ENCODE measurements at places on chromosomes 12 and 14.

DNA sequence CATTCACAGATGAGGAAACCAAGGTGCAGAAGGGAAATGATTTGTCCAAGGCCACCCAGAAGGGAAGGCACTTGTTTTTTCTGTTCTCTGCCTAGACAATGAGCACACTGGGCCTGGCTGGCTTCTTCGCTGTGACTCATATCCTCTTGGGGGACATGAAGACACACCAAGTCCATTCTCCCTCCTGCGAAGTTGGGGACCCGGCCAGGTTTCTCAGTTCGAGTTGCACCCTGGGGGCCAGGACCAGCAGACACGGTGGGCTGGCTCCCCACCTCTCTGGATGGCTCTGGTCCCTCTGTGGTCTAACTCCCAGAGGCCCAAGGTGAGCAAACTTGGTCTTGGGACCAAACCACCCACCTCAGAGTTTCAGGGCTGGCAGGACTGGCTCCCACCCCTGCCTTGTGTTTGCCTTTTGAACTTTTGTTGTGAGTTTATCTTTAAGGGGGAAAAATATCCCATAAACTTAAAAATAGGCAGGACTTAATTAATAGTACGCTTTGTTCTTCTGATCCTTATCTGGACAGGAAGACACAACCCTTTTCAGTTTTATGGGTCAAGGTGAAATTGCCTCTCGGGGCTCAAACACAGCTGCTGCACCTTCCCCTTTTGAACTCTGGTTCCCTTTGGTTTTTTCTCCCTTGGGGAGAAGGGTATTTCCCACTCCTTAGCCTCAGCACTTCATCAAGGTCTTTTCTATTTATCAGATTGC lies 9.0 kb upstream of the MLEC start:
- DNase-seq = no peak

DNA sequence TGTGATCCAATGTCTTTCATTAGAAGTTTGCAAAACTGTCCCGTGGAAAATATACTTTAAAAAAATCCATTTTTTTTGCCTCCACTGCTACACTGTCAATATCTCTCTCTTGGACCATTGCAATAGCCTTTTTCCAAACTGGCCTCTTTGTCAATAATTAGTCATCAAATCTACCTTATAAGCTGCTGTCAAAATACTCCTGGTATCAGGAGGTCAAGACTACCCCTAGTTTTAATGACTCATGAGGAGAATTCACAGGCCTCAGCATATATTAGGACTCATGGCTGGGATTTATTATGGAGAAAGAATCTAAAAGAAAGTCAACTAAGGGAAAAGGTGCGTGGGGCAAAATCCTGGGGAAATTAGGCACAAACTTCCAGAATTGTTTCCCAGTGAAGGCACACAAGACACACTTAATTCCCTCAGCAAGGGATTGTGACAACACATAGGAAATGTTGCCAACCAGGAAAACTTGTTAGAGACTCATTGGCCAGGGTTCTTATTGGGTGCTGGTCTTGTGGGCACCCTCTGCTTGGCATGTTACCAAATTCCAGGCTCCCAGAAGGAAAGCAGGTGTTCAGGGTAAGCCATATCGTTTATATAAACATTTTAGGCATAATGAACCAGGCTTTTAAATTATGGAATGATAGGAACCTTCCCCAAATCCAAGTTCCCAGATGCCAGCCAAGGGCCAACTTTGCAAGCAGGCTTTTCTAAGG lies 56.1 kb downstream of the TMEM117 start:
- DNase-seq = no peak

DNA sequence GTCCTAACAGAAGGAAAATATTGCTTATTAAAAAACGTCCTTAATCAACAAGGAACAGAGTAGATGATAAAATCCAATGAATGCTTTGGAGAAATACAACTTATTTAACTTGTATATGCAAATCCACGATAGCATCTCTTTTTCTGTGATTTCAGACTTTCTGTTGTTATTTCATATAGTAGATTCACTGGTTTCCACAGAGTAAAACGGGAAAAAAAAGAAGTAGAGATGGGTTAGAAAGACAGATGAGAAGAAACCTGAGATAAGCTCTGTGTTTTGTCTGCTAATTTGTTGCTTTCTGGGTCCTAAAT lies 447.7 kb downstream of the RERGL start:
- DNase-seq = no peak

- DNase-seq = no peak
Measured at GRCh38 chr14:74018174-74018585, 908 bp downstream of the ENTPD5 start.

DNA sequence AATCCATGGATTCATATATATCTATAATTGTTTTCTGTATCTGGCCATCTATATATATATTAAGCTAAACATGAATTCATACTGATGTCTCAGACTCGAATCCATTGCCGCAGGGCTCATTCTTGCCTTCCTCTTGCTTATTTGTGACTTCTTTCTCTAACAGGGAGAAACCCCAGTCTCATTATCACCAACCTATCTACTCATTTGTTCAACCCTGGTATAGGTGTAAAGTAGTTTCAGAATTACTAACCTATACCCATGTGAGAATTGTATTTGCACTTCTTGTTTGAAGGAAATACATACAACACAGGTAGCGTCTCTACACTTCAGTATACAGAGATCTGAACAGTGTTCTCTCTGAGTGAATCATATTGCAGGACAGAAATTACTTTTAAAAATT lies 77.7 kb downstream of the PTPN11 start:
- DNase-seq = no peak

DNA sequence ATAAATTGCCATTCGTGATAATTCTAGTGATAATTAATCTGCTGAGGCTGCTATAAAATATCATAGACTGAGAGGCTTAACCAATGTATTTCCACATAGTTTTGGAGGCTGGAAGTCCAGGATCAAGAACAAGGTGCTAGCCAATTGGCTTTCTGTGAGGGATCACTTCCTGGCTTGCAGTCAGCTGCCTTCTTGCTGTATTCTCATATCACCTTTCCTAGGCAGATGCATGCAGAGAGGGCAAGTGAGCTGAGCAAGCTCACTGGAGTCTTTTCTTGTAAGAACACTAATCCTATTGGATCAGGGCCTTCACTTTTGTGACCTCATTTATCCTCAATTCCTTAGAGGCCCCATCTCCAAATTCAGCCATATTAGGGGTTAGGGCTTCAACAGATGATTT lies 640.7 kb downstream of the DIO2 start:
- no peak for DNase-seq

DNA sequence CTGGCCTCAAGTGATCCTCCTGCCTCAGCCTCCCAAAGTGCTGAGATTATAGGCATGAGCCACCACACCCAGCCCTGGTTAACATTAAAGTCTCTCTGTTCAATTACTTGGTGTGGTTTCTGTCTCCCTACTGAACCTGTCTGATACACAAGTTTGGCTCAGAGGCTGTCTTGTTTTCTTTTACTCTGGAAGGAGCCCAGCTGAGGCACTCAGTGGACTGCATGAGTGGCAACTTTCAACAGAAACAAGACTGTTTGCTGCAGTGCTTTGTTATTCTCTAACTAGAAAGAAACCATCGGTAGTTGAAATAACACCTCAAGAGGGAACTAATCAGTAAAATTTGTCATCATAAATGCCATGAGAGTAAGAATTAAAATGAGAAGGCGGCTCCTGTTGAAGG lies 238.7 kb downstream of the FOXN3 start:
- DNase-seq = no peak

DNA sequence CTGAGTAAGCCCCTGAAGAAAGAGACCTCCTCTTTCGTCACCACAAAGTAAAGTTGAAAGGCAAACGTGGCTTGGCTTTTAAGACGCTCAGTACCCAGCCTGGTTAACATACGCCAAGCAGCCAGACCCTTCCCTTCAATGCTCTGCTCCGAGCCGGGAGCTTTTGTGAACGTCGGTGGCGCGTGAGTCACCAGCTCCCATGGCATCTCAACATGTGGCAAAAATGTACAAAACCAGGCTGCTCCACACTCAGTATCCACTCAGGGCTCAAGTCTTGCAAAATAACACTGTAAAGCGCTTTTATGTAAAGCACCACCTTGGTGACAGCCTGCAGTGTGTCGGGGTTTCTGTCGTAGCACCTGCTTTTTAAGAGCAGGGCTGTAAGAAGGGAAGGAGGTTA lies 89.0 kb downstream of the SETD3 start:
- no peak for DNase-seq

- DNase-seq = no peak
Measured at GRCh38 chr12:49609875-49610154, 4.4 kb upstream of the FAM186B start.

- no peak for DNase-seq
Measured at GRCh38 chr14:53967606-53968005, 11.0 kb upstream of the BMP4 start.

GRCh38 chr12:111057701-111058425 lies 137.5 kb upstream of the MYL2 start:
- DNase-seq = no peak

- no peak for DNase-seq
Measured at GRCh38 chr14:54643696-54644176, 76.8 kb downstream of the SAMD4A start.

DNA sequence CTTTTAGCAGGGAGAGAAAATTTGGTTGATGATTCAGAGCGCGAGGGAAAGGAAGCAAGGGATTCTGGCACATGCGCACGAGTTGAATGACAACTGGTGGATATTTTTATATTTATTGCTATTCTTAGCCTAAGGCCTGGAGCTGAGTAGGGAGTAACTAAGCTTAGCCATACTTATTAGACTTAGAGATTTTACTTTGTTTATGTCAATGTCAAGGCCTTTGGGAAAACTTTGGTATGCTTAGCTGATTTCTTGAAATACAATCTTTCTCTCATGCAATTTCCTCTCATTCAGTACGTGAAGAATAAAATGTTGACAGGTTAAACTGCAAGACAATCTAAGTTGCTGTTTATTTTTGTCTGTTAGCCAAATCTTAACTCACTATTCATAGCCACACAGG lies 101.1 kb downstream of the CRADD start:
- no peak for DNase-seq

DNA sequence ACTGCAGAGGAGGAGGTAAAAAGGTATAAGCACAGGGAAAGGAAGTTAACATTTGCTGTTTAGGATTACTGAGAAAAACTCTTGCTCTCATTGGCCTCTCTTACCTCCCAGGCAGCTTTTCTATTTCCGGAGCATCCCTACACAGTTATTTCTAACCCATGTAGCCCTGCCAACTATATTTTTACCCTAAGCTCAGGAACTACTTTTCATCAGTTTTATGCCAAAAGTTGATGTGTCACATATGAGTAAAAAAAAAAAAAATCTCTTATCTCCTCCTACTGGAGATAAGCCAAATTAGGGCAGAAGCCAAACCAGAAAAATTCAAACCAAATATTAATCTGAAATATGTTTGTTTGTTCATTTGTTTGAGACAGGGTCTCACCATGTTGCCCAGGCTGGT lies 34.4 kb upstream of the PSMA6 start:
- no peak for DNase-seq

GRCh38 chr12:90211017-90211416 lies 502.4 kb upstream of the ATP2B1 start:
- DNase-seq = no peak

GRCh38 chr14:89418976-89419375 lies 1.9 kb upstream of the FOXN3 start:
- no peak for DNase-seq

DNA sequence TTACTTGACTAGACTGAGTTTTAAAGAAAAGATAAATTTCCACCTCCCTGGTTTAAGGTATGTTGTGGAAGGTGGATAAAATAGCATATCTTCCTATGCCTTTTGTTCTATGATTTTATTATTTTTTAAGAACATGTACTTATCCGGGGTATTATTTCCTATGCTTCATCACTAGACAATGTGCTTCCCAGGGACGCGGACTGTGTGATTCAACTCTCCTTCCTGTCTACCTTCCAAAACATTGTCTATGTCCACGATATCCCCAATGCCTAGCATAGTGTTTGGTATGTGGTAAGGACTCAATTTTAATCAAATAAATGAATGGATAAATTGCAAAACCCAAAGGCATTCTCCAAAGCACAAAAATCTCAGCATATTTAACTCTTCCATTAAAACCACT lies 8.3 kb upstream of the CCND2 start:
- no peak for DNase-seq

DNA sequence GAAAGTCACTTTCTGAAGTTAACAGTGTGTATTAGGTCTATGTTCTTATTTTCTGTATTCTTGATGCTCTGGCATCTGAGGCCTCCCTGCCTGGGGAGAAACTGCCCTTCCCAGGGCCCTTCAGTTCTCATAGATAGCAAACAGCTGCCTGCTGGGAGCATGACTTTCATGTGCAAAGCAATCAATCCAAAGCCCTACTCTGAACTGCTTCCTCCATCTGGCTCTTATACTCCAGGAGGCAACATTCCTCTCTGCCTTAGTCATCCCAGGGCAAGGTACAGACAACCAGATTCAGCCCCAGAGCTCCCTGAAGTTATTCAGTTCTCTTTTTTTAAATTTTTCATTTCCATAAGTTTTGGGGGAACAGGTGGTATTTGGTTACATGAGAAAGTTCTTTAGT lies 41.7 kb upstream of the RIN3 start:
- DNase-seq = no peak

DNA sequence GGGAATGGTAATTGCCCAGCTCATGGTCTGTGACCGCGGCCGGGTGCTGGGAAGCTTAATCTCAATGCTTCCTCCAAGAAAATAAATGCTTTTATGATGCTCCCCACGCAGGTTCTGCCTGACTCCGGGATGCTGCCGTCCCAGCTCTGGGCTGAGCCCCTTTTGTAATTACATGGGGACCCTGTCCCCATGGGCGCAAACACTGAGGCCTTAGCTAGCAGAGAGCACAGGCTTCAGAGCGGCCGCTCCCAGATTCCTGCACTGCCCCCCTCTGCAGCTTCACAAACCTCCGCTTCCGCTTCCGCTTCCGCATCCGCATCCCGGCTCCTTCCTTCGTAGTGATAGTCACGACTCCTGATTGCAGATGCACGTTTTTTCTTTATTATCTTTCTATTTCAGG lies 129.5 kb downstream of the KIF26A start:
- no peak for DNase-seq

GRCh38 chr14:100049220-100049619 lies 16.0 kb upstream of the EVL start:
- DNase-seq = no peak

GRCh38 chr12:48021485-48022179 lies 17.4 kb upstream of the COL2A1 start:
- DNase-seq = no peak

DNA sequence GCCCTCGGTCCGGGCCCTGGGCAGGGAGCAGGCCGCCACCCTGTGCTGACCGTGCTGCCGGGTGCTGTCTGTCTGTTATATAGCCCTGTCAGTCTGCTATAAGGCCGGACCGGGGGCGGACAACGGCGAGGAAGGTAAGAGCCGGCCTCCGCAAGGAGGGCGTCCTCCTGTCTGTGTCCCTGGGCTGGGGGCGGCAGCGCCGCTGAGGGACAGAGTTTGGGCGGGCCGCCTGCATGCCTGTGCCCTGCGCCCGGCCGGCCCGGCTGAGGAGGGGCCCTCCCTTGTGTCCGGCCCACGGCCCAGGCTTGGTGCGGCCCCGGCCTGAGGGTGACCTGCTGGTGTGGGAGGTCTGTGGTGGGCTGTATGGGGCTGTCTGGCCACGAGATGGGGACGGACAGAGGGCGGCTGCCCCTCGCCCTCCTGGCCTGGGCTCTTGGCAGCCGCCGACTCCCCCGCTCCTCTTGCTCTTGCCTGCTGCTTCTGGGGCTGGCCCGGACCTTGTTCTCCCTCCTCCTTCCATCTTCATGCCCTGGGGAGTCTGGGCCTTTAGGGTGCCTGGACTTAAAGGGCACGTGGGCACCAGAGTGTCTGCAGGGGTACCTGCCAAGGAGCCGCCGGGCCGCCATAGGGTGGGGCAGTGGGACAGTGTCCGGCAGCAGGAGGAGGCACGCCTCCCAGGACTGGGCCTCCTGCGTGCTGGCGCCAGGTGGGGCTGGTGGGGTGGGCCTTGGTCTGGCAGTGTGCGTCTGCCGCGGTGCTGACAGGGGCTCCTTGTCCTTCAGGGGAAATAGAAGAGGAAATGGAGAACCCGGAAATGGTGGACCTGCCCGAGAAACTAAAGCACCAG lies 25.1 kb upstream of the CRIP2 start:
- no peak for DNase-seq
